Femur (tissue), 1 donor: ENCODE measurements at places on chromosomes 2 and 18.

DNA sequence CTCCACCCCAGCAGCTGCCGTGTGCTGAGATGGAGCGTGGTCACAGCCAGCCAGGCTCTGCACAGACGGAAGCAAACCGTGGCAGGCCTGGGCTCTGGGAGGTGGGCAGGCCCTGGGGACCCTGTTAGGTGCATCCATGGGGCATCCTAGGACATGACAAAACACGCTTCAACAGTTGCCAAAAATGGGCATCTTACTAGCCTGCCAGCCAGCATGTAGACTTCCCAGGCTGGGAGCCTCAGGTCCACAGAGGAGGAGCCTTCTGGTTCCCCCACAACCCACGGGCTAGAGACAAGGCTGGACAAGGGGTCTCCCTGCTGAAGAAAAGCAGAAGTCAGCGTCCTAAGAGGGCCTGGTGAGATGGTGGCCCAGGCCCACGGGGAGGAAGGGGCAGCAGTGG, 139.5 kb downstream of the HDAC4 start:
- DNase-seq, result peak; percentile 14

GRCh38 chr2:69703189-69703588, 38.7 kb upstream of the ANXA4 start:
- DNase-seq, result no peak

- DNase-seq, result peak; percentile 75
Observed at GRCh38 chr2:42905341-42906110, 113.1 kb upstream of the HAAO start.

GRCh38 chr2:143579456-143579855, 450.2 kb downstream of the ARHGAP15 start:
- no peak for DNase-seq

DNA sequence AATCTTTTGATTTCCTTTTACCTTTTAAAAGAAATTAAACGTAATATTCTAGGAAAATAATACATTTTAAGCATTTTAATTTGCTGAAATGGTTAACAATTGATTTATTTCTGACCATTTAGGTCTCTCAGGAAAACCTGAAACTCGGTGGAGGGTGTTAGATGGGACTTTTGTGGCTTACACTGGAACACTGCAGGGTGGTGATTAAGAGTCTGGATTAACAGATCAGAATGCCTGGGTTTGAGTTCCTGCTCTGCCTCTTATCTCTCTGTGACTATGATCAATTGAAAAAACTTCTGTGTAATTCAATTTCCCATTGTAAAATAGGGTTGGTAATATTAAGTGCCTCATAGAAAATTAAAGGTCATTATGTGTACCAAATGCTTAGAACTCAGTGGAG, 168.7 kb downstream of the UBE2E3 start:
- no peak for DNase-seq

- DNase-seq, result no peak
Observed at GRCh38 chr18:44013871-44014270, 666.8 kb upstream of the SETBP1 start.

DNA sequence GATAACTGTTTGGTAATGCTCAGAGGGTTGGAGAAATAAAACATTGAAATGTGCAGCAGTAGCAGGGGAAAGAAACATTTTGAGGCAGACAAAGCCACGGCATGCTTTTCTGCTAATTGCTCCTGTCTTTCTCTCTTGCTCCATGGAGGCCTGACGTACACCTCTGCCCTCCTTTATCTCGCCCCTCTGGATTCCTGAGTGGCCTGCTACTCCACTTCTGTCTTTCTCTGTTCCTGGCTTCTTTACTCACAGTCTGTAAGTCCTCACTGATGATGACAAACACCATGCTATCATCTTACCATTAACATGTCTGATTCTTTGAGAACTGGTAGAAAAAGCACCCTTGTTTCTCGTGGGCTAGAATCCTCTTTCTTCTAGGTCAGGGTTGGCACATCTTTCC, 392.9 kb downstream of the MEIS1 start:
- no peak for DNase-seq

GRCh38 chr2:661360-661635, 15.9 kb downstream of the TMEM18 start:
- DNase-seq, result no peak

DNA sequence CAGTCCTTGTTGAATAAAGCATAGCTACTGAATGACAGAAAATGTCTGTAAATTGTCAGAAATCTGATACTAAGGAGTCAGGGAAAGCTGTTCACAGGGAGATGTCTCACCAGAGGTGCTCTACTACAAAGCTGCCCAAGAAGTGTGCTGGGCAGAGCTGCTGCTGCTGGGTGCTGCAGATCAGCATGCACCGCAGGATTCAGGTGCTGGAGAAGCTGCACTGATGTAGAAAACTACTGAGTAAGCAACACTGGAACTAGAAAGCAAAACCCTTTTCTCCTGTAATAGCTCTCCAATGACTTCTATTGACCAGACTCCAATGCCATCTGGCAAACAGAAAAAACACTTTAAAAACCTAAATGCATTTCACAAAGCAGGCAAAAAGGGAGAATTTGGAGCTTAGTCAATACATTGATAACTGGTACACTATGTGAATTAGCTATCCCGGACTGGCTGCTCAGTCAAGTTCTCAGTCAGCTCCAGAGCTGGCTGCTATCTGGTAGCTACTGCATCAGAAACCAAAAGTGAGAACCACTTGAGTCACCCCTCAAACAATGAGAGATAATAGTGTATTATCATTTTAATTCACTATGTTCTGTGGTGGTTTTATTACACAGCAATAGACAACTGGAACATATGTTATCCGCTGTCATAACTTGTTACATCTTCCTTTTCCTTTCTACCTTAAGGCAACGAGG, 493.1 kb downstream of the CPS1 start:
- DNase-seq, result no peak

GRCh38 chr2:231502596-231502995, 27.6 kb downstream of the NMUR1 start:
- DNase-seq, result no peak

GRCh38 chr2:121435790-121436189, 94.9 kb upstream of the RNU4ATAC start:
- DNase-seq, result no peak

DNA sequence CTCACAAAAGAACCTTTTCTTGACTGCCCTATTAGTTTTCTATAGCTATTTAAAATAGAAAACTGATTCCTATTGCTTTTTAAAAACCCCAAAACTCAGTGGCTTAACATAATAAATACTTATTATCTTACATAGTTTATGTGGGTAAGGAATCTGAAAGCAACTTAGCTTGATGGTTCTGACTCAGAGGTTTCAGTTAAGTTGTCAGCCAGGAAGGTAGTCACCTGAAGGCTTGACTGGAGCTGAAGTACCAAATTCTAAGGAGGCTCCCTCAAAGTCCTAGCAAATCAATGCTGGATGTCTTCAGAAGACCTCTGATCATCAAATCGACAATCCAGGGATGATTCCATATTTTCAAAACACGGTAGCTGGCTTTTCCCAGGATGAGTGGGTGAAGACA, 546.6 kb upstream of the CDH2 start:
- no peak for DNase-seq

GRCh38 chr2:23769364-23769763, 157.6 kb downstream of the ATAD2B start:
- no peak for DNase-seq

GRCh38 chr2:202771336-202771735, 100.2 kb downstream of the ICA1L start:
- DNase-seq, result no peak

- DNase-seq, result no peak
Observed at GRCh38 chr2:195586062-195586714, 70.8 kb upstream of the SLC39A10 start.

GRCh38 chr2:164388511-164388910, 232.8 kb downstream of the GRB14 start:
- DNase-seq, result no peak

DNA sequence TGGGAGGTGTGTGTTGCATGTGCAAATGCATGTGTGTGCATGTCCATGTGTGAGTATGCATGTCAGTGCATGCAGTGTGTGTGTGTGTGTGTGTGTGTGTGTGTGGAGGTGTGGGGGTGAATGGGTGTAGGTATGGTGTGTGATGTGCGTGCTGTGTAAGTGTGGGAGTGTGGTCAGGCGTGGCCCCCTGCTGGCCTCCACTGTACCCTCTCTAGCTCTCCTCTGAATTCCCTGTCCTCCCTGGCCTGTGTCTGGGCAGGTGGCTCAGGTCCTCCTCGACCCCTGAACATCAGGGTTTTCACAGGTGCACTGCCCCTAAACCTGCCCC, 230.2 kb downstream of the CELF4 start:
- peak; percentile 28 for DNase-seq
